OCI-LY7 (cell line): ENCODE measurements at places on chromosomes 12 and 14.

GRCh38 chr12:48932878-48933277 lies 7.6 kb upstream of the FKBP11 start:
- no peak for DNase-seq

DNA sequence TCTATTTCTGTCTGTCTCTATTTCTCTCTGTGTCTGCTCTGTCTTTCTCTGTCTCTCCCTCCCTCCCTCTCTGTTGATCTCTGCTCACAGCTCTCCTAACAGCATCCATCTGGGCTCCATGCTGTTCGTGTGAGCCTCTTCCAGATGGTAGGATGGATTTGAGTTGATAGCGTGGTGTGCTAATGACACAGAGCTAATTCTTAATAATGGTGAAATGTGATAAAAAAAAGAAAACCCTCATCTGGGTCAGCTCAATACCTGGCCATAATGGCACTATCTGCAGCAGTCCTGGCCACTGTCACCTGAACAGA lies 96.4 kb downstream of the AACS start:
- DNase-seq: no peak

GRCh38 chr14:101719708-101720107 lies 41.8 kb upstream of the PPP2R5C start:
- no peak for DNase-seq

DNA sequence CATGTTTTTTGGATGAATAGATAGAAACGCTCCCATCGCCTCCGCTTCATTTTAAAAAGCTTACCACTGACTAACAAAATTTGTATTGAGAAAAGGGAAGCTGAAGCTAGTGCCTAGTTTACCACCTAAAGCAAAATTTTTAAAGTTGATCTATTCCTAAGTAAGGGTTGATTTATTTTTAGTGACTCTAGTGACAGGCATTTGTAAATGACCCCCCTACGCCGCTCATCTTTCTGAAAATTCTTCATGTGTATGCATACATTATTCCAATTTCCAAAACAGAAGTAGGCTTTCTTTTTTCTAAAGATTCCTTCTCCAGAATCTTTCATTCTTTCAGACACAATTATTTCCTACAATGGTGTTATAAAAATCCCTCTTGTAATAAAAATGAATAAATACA lies 5.4 kb downstream of the HMGA2 start:
- no peak for DNase-seq

GRCh38 chr14:51660741-51661140 lies 9.0 kb downstream of the FRMD6 start:
- DNase-seq: no peak

DNA sequence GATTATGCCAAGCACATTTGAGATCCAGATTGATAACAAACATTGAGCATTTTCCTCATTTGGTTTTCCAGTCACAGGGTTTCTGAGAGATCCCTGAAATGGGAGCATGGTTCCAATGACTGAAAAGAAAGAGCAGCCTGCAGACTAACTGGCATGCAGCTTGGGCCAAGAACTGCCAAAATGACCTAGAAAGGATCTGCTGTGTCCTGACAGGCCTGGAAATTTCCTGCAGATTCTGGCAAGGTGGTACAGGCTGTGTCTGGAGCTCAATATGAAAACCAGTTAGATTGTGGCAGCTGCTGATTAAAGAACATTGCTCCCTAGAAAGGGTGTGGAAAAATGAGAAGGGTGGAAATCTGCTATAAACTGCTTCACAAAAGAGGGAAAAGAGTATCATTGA lies 417.3 kb downstream of the IPO8 start:
- DNase-seq: no peak

- no peak for DNase-seq
Measured at GRCh38 chr12:8011331-8011730, 21.2 kb upstream of the FOXJ2 start.

- no peak for DNase-seq
Measured at GRCh38 chr12:115920395-115921183, 356.9 kb downstream of the MED13L start.

DNA sequence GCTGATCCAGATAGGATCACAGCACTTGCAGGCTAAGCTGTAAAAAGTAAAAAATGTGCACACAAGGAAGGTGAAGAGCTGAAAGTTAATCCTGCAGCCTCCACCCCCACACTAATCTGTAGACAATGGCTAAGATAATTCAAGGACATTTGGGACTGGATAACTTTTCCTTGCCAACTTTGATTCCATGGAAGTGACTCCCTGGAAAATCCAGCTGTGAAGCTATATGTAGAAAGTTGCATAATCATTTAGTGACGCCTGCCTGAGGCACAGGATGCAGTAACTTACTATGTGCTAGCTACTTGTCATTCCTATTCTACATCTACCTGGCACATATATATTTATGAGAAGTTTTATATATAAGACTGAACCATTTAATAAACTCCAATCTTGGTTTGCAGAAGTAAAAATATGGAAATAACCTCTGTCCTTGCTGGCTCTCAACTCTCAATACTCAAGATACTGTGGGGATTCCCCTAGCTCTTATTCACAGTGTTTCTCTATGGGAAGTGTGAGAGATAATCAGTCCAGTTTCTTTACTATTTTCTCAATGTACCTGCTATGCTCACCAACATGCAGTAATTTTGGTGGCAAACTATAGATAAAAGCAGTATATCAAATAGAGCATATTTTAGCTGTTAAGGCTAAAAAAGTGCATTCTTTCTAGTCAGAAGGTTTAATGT lies 14.8 kb downstream of the LDHB start:
- DNase-seq: no peak

- no peak for DNase-seq
Measured at GRCh38 chr12:79317179-79317847, 373.5 kb downstream of the PAWR start.

DNA sequence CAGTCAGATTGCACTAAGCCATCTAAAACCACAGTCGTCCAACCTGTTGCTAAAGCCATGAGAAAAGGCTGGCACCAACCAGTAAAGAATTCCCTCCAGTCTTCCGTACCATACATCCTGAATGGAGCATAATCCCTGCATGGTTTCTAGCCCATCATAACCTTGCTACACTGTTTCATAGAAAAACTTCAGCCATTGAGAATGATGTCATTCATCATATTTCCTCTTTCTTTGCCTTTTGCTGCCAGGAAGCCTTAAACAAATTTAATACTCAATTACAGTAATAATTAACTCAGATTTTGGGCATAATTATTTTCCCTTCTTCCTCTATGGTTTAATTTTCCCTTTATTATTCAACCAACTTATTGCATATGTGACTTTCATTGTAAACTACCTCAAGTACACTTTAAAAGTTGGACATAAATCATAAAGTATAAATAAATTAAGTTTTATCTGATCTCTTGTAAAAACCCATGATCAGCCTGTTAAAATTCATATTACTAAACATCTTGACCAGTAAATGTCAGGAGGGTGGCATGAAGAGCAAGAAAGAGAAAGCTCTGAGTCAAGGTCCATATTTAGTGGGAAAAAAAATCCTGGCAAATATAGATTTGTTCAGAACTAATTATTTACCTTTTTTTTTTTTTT lies 264.7 kb downstream of the ZFP36L1 start:
- DNase-seq: no peak

- DNase-seq: peak; percentile 29
Measured at GRCh38 chr12:56080556-56081138, 682 bp downstream of the ERBB3 start.
